ENCODE measurements at places on chromosomes 5 and 9.

DNA sequence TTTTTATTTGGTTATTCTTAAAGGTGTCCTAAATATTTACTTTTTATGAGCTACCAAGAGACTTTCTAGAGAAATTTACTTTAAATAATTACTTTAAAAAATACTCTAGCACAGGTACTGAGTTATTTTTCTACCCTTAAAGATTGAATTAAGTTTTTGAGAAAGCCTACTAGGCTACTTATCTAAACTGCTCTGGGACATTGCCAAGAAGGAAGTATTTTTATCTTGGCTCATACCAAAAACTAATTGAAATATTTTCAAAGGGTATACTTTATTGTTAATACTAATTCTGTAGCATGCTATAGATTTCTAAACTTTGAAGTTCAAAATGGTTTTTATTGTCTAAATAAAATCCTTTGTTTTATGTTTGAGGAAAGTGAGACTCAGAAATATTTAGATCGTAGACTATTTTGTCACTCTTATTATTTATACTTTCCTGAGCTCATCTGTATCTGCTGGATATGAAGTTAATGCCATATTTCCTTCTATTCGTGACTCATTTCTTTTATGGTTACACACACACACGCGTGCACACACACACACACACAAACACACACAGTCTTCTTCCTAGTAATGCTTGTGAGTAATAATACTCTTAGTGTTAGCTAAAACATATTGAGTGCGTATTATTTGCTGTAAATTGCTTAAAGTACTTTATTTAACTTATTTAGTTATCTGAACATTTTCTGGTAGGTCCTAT, 89.5 kb downstream of the MAN2A1 start:
- no peak for DNase-seq

- no peak for DNase-seq
Measured at GRCh38 chr9:117465706-117466105, 50.8 kb upstream of the ASTN2 start.

DNA sequence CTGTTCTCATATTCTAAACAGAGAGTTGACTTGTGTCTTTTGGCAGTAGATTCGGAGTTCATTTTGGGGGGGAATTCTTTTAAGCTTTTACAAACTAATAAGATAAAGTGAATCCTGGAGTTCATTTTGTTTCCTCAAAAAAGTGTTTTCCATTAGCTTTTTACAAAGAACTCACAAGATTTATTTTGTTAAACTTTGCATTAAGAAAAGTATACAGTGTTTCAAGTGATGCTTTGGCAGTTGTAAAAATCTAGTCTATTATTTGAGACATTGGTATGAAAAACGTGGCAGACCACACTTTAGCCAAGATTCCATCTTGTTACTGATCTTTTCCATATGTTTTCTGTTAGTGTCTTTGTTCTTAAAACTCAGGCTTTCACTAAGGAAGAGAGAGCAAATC, 1.2 kb upstream of the OMD start:
- DNase-seq: no peak

- no peak for DNase-seq
Measured at GRCh38 chr9:108994695-108995094, 18.6 kb downstream of the CTNNAL1 start.

DNA sequence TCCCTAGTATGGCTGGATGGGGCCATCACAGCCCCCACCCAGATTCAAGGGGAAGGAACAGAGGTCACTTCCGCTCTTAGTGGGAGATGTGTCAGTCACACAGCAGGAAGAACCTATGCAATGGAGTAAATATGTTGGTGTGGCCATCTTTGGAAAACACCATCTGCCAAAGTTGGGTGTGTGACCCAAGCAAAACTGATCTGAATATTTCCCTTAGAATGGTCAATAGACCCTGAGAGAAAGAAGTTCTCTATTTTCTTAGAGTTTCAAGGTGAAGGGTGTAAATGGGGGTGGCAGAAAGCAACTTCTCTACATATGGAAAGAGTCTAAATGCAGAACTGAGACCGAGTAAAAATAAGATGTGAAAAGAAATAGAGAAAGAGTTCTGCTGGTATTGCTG, 212.7 kb downstream of the ESM1 start:
- DNase-seq: no peak

- DNase-seq: no peak
Measured at GRCh38 chr9:124475868-124476690, 25.8 kb downstream of the ADGRD2 start.

DNA sequence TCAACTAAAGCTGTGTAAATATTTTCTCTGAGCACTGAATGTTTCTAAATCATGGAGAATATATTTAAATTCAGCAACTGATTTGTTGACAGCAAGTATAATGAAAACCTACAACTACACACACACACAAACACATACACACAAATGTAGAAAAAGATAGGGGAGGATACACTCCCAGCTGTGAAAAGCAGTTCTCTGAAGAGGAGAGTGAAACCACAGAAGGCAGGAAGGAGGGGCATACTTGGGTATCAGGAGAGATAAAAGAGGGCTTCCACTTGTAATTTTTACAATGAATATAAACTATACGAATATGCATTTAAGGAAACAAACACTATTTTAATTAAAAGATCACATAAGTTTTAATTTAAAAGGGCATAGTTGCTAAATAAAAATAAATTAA, 227.8 kb upstream of the SLC24A2 start:
- DNase-seq: no peak

- no peak for DNase-seq
Measured at GRCh38 chr5:139019211-139019610, 144.1 kb upstream of the LRRTM2 start.

DNA sequence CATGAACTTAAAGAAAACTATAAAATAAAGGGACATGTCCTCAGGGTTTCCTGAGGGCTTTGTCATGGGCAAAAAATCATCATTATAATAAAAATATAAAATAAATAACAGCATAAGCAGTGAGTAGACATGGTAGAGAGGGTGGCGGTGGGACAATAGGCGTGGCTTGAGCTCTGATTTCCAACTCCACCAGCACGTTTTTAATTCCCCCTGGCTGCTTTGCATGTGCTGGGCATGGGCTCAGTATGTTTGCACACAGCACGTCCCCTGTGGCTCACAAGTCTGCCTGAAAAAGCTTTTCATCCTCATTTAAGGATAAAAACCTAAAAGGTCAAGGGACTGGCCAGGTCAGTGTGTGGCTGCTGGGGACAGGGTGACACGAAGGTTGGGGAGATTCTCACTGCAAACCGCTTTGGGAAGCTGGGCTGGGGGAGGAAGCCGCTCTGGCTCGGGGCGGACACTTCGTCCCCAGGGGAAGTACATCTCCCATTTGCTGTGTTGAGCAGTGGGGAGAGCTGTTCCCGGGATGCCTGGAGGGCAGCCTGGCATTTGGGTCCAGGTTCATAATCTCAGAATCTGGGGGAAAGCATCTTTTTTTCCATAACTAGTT, 32.6 kb downstream of the NKX2-5 start:
- no peak for DNase-seq

DNA sequence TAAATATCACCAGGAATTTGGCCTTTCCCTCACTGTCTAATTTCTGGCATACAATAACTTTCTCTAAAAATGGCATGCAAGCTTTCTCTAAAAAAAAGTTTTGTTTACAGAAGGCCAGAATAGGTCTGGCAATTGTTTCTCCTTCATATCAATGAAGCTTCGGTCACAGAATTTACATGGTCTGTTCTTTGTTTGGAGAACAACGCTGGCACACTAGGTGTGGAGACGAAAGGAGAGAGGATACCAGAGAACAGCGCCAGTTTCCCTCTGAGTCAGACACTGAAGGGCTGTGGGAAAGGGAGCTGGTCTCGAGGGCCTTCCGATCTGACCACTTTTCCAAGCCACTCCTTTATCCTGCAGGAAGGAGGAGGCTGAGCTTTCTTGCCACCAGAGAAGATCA, 60.1 kb upstream of the ITGA1 start:
- no peak for DNase-seq

DNA sequence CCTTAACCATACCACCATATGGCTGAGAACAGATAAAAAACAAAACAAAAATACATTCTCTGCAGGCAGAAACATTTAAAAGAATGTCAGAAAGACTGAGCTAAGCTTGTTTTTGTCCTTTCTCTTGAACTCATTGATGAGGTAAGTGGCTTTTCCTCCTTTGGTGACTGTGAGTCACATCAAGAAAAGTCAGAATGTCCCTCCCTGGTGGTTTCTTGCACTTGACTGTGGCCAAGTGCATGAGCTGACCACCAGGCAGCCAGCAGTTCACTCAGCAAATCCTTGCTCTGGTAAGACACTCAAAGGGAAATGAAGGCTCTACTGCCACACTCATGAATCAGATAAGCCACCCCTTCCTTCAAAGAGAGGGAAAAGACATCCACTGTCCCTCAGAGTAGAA, 970.9 kb downstream of the TAF11L14 start:
- no peak for DNase-seq

DNA sequence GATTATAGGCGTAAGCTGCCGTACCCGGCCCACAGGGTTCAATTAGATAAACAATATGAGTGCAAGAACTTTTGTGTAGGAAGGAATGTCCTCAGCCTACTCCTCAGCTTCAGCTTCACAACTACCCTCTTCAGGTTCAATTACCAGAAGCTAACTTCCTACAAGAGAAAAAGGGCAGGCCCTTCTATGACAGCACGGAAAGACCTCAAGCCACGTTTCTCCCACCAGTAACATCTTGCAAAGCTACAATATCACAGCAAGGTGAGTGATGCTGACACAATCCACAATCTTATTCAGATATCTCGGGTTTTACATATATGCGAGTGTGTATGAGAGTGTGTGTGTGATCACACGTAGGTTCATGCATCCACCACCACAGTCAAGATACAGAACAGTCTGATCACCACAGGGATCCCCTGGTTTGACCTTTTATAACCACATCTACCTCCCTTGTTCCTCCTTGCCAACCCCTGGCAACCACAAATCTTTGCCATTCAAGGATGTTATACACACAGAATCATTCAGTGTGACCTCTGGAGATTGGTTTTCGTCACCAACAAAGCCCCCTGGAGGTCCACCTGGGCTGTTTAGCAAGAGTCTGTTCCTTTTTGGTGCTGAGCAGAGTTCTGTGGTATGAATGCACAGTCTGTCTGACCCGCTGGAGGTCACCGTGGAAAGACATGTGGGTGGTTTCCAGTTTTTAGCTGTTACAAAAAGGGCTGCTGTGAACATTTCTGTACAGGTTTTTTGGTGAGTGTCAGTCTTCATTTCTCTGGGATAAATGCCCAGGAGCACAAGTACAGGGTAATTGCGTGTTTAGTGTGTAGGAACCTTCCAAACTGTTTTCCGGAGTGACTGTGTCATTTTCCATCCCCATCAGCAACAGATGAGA, 38.2 kb downstream of the IPPK start:
- DNase-seq: no peak

DNA sequence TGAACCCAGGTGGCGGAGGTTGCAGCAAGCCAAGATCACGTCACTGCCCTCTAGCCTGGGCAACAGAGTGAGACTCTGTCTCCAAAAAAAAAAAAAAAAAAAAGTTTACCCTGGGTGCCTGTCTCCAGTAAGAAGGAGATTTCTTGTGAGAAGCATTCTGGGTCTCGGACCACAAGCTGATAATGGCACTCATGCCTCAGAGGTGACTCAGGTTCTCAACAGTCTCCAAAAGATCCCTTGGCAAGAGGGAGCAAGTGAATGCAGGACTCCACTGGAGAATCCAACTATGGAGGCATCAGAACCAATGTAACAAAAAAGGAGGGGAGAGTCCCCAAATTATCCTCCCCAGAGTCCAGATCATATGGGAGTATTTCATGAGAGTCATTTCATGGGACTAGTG, 106.0 kb upstream of the LRRTM2 start:
- DNase-seq: no peak

DNA sequence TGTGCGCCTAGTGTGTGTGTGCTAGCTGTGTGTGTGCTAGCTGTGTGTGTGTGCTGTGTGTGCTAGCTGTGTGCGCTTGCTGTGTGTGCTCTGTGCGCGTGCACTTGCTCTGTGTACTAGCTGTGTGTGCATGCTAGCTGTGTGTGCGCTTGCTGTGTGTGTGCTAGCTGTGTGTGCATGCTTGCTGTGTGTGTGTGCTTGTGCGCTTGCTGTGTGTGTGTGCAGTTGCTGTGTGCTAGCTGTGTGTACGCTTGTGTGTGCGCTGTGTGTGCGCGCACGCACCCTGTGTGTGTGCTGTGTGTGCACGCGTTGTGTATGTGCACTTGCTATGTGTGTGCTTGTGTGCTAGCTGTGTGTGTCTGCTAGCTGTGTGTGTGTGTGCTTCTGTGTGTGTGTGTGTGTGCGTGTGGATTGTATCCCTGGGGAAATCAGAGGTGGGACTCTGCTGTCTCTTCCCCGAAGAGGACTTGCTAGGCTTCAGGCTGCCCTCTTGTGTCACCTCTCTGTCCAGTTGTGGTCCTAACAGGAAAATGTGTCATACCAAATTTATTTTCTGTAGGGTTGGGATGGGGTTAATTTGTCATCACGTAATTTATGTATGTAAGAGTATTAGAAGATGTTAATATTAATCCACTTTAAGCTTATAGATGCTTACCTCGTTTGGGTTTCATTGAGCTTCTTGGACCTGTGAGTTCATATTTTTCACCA, 38.9 kb downstream of the TPPP start:
- DNase-seq: no peak

DNA sequence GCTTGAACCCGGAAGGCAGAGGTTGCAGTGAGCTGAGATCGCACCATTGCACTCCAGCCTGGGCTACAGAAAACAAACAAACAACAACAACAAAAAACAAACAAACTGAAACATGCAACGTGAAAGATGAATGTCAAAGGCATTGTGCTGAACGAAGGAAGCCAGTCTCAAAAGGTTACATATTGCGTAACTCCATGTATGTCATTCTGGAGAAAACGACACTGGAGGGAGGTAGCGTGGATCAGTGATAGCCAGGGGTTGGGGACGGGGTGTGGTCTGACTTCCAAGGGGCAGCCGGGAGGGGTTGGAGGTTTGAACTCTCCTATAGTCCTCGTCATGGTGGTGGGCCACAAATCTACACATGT, 12.1 kb upstream of the WDR5 start:
- DNase-seq: no peak

GRCh38 chr5:59673438-59674058, 220.0 kb downstream of the PDE4D start:
- no peak for DNase-seq

DNA sequence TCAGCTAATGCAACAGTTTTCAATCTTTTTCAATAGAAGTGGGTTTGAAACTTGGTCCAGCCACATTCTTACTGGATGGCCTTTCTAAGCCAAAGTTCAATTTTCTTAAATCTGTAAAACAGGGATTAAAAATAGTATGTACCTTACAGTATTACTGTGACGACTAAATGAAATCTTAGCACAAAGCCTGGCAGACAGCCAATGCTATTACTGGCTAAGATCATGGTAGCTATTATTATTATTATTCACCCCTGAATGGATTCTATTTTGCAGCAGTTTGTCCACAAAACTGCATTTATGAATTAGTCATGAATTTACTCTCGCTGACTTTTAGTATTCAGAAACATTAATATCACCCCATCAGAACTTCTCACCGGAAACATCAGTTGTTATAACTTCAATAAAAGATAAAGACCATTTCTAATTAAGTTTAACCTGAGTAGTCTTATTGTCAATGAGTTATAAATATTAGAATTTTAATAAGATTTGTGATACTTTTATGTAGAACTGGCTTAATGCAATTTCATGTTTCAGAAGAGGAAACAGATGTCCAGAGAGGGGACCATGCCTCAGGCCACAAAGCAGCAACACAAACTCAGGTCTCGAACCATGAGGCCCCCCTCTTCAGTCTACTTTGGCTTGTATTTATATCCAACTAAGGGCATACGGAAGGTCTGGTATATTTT, 468.2 kb downstream of the ARHGEF28 start:
- DNase-seq: no peak
